NCI-H1048 (cell line): ENCODE measurements at places on chromosomes 4 and X.

- no peak for DNase-seq
These were observed 189.9 kb downstream of the BMPR1B start for GRCh38 chr4:94947681-94948108.

GRCh38 chr4:8316251-8316771 is 46.8 kb downstream of the HTRA3 start:
- DNase-seq, result no peak

DNA sequence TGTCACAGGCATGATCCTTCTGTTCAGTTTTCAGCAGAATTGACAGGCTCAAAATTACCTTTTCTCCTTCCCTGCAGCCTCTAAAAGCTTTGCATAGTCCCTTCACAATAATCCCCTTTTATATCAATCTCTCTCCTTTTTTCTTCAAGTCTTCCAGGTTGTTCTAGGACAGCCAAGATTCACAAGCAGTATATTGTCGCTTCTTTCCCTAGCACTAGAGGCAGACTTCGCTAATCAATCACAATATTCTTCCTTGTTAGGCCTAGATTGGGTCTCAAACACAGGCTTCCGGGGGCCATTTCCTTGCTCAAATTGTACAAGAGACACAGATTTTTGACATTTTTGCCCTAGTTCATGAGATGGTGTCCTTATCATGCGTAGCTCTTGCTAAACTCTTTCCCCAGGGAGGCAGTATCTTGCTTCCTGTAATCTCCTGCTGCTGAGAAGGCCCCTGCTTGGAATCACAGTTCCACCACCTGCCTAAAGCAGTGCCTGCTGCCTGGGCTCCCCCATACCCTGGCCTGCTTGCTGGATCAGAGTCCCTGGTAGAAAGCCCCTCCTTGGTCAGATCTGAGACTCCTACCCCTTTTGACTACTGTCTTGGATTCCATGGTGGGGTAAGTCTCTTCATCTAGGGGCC is 57.3 kb downstream of the DMP1 start:
- DNase-seq, result no peak

GRCh38 chr4:158371158-158371557 is 150.5 kb upstream of the RXFP1 start:
- no peak for DNase-seq

- no peak for DNase-seq
These were observed 30.4 kb downstream of the ELF4 start for GRCh38 chrX:130079824-130080406.

- no peak for DNase-seq
These were observed 607.1 kb upstream of the DIPK2B start for GRCh38 chrX:45807572-45808425.

DNA sequence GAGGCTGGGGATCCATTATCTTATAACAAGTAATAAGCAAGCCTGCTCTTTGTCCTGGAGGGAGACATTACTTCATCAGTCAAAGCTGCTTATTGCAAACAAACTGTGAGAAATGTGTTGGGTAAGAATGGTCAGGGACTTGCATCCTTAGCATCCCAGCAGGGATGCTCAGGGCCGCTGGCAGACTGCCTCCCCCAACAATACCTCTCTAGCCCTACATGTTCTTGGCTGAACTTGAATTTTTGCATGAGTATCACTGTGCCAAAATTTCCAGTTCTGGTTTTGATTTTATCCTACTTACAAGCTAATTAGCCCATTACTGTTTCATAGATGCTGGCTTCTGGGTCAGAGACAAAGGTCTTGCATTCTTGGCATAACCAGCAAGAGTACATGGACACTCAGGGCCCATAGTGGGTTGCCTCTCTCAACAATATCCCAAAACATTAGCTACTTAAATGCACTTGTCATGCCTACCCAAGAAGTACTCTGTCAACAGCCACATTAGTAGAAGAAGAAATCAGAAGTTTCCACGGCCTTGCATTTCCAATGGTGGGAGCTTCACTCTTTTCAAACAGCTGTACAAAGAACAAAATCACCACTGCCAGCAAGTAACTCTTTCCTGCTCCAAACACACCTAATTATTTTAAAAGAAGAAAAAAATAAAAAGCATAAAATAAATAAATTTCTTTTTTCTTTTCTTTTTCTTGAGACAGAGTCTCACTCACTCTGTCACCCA is 41.9 kb upstream of the NEUROG2 start:
- no peak for DNase-seq

GRCh38 chrX:88903989-88904718 is 157.1 kb downstream of the CPXCR1 start:
- DNase-seq, result no peak

- DNase-seq, result no peak
These were observed 27.5 kb downstream of the ZFYVE28 start for GRCh38 chr4:2390784-2391421.

GRCh38 chrX:150854856-150855255 is 43.6 kb downstream of the CD99L2 start:
- no peak for DNase-seq

- DNase-seq, result no peak
These were observed at the start of gene PAGE1 for GRCh38 chrX:49695276-49696180. TSS of gene PAGE1 (minus strand) at chrX:49695984. CDS start at chrX:49694770, 1,214 bp downstream.

DNA sequence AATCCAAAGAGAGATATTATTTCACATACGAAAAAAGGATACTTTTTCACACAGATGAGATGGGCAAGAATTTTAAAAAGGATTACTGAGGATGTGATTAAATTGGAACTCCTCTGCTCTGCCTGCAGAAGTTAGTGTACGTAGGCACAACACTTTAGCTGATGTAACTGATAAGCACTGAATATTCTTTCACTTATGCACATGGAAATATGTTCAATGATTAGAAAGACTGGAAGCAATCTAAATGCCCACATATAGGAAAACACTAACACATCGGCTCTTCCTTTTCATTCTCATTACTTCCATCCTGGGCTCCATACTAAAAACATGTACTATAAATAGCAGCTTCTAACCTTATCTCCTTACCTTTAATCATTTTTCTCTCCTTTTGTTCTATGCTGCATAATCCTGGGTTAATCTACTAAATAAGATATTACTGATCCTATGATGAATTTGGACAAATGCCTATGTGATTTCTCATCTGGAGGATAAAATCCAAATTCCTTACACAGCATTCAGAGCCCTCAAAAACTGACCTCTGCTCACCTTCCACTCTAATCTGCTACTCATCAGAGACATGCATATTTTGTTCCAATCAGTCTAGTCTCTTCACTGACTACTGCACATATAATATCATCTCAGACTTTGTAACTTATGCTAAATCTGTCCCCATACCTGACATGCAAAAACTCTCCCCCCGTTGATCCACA is 197.8 kb downstream of the PDGFC start:
- no peak for DNase-seq

GRCh38 chr4:169080981-169081380 is 70.9 kb upstream of the CBR4 start:
- DNase-seq, result no peak

DNA sequence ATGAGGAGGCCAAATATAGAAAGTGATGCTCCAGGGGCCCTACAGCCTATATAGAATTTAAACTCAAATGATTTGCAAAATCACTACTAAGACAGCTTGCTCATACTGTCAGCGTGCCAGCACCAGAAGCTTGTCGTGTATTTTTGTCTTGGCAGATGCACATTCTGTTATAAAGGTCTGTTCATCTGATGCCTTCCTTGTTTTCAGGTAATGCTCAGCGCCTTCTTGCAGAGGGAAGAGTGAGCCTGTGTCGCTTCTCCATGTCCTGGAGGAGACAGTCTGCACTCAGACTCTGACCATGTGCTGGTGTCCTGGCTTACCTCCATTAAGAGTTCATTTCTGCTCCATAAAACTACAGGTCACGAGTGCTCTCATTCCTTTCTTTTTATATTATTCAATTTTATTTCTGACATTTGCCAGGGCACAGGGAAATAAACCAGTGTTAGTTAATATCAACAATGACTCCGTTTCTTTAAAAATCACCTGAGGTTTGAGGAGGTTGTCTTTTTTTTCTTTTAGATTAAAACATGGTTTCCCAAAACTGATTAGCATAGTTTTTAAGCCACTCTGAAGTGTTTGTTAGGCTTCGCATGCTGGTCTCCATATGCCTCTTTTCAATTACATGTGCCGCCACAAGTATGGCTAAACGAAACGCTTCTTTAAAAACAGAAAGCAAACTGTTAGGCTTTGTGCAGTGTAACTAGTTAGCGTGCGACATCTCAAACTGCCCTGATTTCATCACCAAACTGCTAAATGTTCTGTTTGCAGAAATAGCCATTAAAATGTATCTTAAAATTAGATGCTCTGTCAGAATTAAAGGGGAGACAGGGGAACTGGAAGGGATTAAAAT is 215.2 kb upstream of the GK2 start:
- DNase-seq, result no peak

- DNase-seq, result no peak
These were observed at the start of gene MSL3 for GRCh38 chrX:11757719-11758399. TSS of gene MSL3 (plus strand) at chrX:11758237. CDS start at chrX:11758264, 27 bp downstream.

DNA sequence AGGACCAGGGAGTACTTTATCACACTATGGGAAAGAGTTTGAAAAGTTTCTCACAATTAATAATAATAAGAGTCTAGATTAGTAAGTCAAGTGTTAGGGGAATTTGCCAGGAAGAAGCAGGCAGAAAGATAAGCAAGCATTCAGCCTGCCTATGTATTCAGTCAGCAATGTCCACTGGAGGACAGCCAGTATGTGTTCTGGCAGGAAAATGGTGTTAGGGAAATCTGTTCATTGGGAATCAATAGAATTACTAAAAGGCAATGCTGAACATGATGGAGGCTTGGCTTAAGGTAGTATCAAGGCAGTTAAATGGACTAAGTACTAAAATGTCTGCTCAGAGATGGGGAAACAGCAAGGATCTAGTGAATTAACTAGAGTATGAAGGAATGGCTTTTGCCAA is 221.2 kb downstream of the PPP4R3C start:
- DNase-seq, result no peak

GRCh38 chr4:15410750-15411149 is 17.1 kb upstream of the C1QTNF7 start:
- DNase-seq, result no peak

DNA sequence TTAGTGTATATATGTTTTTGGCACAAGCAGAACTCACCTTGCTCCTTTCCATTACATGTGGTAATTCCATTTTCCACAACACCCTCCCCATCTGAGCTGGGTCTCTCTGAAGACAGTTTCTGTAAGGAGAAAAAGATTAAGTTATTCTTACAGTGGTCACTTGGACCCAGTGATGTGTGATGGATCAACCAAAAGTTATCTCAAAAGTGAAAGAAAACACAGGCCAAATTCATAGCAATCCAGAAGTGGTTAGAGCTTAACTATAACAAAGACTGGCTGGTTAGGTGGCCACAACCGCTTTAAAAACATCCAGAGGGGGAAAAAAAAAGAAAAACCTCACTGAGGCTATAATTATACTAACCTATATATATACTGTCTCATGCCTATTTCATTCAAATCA is 123.7 kb downstream of the AFAP1 start:
- no peak for DNase-seq

DNA sequence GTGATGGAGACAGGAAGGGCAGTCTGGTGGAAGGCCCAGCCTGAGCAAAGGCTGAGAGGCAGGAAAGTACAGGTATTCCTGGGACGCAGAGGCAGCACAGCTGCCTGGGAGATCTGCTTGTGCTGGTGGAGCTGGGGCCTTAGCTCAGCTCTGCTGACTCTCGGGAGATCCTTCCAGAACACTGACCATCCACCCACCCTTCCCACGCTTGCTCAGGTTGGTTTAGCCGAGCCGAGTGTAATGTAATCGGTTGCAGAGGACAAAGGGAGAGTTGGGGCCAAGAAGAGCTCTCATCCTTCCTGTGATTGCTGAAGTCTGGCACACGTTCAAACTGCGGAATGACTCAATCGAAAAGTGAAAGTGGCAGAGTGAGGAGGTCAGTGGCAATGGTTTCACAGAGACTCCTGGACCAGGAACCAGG is 43.1 kb upstream of the GPR78 start:
- DNase-seq, result no peak

DNA sequence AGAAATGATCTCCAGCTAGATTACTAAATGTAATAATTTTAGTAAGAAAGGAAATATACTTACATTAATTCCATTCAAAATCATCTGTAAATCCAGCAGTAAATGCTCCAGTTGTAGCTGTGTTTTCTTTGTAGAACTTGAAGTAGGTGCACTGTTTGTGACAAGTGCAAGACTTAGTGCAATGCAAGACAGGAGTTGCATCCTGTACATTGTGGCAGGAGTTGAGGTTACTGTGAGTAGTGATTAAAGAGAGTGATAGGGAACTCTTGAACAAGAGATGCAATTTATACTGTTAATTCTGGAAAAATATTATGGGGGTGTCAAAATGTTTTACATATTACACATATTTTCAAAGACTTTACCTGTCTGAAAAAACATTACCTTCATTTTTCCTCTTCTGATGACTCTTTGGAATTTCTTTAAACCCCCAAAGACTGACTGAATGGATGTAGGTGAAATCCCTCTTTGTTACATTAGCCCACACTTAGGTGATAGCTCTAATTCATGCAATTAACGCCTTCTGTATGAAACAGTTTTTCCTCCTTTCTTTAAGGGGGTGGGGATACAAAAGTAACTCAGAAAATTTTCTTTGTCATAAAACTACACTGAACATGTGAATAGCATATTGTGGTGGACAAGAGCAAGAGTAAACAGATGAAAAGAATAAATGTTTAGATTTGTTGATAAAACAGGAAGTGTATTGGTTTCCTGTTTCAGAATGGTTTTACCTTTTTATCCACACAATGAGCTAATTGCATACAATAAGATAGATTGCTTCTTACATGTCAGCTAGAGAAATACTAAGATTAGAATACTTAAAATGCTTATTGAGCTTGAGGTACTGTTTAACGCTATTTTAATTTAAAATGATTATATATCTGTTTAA is at the start of gene IL2:
IL2 (minus strand) TSS at position 495 of the 886 bp plus-strand sequence; CDS start at position 210, 285 bp downstream.
- DNase-seq, result no peak

DNA sequence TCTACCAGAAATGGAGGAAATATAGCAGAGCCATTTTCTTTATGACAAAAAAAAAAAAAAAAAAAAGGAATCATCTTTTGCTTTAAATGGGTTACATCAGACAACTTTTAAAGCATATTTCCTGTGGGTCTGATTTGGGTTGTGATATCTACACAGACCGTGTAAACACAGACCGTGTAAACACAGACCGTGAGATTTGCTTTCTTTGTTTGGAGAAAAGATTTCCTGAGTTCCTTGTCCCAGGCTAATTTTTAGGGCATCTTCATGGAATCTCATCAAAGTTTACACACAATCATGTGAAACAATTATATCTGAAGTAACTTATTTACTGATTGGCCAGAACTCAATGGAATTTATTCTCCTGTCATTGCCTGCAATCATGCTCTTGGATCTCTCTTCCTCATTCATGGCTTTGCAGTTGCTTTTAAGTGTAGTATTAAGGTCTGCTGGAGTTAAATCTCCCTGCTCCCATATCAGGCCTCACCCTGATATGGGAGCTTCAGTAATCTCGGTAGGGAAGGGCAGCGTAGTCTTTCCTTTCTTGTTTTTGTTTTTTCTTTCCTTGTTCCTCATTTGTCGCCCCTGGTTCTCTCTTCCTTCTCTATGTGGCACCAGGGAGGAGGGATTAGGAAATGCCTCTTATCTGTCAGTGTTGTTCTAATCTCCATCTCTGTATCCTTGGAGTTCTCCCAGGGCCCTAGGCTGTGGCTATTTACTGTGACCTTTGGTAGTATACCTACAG is 248.6 kb upstream of the JADE1 start:
- DNase-seq, result no peak

- DNase-seq, result no peak
These were observed 63.4 kb downstream of the GRXCR1 start for GRCh38 chr4:42955746-42956505.
